ENCODE measurements at places on chromosomes 1 and 21.

DNA sequence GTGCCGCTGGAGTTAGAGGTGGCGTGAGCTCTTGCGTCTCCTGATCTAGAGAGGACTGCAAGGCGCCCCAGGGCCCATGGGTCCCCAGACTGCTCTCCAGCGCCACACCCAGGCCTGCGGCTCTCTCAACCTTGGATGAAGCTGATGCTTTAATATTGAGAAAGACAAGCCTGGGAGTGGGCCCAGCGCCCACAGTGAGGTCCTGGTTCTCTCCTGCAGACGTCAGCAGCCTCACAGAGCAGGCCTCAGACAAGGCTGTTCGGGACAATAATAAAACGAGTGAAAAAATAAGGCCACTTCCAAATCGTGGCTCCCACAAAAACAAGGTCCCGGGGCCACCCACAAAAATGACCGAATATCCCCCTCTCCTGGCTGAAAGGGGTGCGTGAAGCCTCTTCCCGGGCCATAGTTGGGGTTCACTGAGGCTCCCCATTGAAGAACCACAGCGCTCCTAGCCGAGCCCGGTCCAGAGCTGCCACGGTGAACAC is 6.0 kb upstream of the DNMT3L start:
- DNase-seq, result no peak

DNA sequence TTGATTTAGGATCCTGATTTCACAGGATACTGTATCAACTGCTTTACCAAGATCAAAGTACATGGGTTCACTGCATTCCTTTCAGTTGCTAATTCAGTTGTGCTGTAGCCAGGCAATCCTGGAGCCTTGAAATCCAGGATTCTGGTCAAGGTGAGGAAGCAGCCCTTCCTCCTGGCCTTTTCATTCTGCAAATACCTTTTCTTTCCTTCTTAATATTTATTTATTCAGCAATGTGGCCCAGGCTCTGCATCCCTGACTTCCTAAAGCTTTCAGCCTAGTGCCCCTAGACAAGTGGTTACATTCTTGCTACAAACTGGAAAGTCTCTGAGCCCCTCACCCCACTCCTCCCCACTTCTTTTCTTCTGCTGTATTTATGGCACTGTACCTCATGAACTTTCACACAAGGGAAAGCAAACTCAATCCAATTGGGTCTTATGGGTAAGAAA is 16.2 kb downstream of the LRRC8D start:
- DNase-seq, result no peak

GRCh38 chr1:32339363-32339978 is 3.4 kb upstream of the MARCKSL1 start:
- DNase-seq, result no peak

DNA sequence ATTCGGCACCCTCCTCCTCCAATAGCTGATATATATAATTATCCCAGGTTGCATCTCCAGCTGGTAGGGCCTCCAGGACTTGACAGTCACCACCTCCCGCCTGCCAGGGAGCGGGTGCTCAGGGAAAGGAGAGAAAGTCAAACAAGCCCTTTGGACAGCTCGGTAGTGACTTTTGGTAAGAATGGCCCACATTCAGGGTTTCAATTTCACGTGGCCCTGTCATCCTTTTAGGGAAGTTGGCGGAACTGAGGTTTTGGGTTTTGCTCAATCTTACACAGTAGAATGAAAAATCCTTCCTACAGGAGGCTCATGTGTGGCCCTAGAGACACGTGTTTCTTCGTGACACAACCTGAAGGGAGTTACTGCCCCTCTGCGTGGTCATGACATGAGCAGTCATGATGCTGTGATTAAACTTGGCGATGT is 44.2 kb downstream of the CAPN8 start:
- DNase-seq, result no peak

- no peak for DNase-seq
Measured at GRCh38 chr1:74733604-74734484, 892 bp downstream of the TYW3 start.

DNA sequence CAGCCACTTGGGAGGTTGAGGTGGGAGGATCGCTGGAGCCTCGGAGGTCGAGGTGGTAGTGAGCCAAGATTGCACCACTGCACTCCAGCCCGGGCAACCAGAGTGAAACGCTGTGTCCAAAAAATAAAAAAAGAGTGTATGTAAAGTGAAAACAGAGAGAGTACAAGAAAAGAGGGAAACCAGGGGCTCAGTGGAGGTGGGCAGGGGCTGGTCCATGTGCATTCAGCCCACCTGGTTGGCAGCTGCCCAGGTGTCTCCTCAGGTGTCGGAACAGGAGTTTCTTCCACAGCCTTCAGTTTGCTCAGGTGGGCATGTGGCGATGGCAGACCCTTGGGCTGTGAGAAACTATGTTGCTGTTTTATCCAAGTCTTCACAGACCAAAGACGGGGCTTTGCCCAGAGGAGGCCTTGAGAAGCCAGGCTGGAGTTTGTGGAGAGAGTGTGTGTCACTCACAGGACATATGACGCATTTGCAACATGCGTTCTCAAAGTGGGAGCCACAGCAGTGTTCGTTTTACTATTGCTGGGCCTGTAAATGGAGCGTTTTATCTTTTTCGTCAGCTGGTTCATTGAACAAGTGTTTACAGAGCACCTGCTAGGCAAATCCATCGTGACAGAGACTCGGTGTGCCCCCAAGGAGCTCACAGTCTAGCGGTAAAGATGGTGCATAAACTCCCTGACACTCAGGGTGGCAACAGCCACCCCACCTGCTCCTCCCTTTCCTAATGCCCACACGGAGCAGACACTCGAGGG is 22.4 kb upstream of the SAMD11 start:
- no peak for DNase-seq

DNA sequence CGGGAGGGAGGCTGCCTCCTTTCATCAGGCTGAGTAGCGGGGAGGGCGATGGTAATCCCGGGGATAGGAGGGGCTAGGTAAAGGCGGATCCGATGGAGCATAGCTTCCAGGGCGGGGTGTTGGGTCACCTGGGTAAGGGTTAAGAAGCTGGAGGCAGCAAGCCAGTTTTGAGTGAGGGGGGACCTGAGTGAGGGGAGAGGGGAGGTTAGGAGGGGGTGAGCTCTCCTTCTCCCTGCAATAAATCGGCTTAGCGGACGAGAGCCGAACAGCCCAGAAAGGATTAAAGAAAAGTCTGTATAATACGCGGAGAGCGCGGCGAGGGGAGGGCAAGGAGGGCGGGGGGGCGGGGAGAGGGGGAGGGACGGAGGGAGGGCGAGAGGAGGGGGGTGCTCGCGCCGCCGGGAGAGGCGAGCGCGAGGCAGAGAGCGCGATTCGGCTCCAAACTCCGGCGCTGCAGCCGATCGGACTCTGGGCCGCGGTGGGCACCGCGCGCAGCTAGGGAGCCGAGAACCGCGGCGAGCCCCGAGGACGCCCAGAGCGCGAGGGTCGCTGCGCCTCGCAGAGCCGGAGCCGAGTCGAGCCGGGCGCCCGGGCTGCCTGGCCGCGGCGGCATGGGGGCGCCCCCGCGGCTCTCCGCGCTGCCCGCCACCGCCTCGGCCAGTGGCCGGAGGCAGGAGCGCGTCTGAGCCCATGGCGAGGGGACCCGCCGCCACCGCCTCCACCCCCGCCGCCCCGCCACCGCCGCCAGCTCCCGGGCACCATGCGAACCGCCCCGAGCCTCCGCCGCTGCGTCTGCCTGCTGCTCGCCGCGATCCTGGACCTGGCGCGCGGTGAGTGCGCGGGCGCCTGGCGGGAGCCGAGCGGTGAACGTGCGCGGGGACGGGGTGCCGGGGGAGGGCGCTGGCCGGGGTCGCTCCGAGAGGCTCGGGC is at the start of gene IGSF21:
Gene IGSF21 (plus strand): TSS at position 430 of the 930 bp plus-strand sequence. CDS start 331 bp downstream, at position 761.
- no peak for DNase-seq

DNA sequence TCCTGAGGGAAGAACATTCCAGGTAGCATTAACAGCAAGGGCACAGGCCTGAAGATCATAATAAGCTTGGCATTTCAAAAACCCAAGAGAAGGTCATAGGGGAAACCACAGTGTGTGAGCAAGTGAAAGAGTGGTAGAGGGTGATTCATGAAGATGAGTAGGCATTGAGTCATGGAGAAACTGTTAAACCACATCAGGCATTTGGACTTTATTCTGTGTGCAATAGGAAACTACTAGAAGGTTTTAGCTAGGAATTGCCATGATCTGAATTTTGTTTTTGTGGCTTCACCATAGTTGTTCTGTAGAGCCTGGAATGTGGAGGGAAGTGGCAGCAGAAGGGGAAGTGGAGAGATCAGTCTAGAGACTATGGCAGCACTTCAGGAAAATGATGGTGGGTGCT is 359.0 kb upstream of the PTBP2 start:
- no peak for DNase-seq

DNA sequence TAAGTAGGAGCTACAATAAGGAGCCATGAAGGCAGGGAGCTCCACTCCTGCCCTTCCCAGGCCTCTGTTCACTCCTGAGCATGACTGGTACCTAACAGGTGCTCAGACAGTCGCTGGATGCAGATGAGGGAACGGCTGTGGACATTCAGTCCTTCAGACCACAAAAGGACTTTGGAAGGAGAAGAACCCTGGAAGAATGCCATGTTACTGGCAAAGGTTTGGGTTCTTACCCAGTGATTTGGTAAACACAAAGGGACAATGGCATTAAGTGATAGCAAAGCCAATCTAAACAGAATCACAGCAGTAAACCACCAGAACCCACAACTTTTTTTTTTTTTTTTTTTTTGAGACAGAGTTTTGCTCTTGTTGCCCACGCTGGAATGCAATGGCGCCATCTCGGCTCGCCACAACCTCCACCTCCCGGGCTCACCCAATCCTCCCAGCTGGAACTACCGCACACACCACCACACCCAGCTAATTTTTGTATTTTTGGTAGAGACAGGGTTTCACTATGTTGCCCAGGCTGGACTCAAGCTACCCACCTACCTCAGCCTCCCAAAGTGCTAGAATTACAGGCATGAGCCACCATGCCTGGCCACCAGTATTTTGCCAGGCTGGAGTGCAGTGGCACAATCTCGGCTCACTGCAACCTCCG is 7.5 kb upstream of the CBR3 start:
- DNase-seq, result peak; percentile 78

GRCh38 chr1:165381745-165382505 is 25.4 kb upstream of the LMX1A start:
- no peak for DNase-seq

- no peak for DNase-seq
Measured at GRCh38 chr1:57826535-57826934, 402.7 kb upstream of the DAB1 start.

DNA sequence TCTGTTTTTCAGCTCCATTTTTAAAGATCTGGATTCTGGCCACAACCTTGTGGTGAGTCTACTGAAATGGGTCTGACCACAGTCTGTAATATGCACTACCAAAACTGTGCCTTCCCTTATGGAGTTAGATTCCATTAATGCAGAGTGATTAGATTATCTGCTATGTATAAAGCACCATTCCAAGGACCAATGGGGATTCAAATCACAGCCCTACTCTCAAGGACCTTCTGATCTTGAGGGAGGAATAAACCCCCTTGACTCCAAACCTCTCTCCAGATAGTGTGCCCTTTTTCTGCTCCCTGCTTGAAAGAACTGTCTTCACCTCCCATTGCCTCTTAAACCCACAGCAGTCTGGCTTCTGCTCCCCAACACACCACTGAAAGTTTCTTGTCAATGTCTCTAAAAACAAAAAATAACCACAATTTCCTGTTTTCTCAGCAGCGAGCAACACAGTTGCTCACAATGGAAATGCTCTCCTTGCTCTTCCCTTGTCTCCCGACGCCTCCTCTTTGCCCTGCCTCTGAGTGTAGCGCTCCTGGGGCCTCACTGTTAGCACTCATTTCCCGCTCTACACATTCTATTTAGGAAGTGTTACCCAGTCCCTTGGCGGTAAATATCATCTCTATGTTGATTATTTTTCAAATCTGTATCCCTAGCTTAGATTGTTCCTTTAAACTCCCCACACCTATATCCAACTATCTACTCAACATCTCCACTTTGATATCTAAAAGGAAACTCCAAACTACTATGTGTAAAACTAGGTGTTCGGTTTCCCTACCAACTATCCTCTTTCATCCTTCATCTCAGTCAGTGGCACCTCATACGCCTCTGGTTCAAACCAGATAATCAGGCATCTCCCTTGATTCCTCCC is 13.6 kb downstream of the PCNX2 start:
- DNase-seq, result no peak

- DNase-seq, result no peak
Measured at GRCh38 chr1:87957331-87957730, 628.7 kb downstream of the LMO4 start.

- DNase-seq, result no peak
Measured at GRCh38 chr1:53334781-53335180, 6.9 kb upstream of the LRP8 start.

DNA sequence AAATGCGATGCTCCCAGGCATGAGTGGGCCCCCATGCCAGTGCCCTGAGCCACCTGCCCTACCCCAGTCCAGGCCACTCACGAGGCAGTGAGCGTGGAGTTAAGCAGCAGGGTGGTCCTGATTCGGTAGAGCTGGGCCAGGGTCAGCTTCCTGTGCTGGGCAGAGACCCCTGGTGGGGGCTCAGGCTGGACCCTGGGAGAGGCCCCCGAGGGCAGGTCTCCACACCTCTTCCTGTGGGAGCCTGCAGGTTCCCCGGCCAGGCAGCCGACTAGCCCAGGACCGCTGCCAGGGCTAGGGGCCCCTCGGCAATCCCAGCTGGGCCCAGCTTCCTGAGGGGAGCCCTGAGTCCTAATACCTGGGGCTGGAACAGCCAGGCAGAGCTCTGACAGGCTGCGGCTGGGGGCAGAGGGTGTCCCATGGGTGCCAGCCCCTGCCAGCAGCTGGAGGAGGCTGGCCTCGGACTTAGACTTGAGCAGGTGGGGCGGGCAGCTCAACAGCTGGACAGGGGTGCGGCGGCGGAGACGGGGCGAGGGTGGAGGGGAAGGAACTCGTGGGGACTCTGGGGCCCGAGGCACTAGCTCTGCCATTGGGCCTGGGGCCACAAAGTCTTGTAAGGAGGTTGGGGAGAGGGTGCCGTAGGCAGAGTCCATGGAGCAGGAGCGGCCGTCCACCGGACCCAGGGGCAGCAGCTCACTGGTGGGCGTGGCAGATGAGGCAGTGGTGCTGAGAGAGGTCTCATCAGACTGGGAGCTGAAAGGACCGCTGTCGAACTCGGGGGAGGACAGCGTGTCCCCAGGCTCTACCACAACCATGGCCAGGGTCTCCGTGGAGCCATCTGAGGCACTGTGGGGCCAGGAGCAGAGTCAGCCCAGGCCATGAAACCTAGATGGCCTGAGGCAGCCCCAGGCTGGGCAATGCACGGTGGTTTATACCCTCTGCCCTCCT is 2.0 kb upstream of the TNFRSF25 start:
- DNase-seq, result no peak

GRCh38 chr1:9892563-9893528 is 17.2 kb downstream of the CTNNBIP1 start:
- DNase-seq, result peak; percentile 64

DNA sequence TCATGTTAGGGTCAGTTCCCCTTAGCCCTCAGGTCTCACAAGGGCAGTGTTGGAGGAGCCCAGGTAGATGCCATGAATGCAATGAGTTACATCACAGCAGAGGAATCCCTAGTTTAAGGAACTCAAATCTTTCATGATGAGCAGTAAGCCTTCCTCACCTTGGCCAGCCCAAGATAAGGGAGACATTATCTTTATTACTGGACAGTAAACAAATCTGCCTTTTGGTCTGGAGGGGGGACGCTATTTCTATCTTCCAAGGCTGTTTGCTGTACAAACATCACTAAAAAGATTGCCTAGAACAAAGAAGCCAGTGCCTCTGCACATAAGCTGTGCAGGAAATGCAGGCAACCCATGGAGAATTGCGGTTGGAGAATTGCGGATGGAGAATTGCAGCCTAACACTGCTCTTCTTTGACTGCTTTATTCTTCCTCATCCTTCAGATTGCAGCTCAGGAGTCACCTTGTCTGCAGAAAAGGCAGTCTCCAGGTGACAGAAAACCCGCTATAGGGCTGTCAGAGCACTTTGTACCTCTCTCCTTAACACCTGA is 2.3 kb upstream of the CHI3L1 start:
- DNase-seq, result no peak
